ENCODE measurements at places on chromosomes 5 and 9. TPM values are rescaled to one million over a fixed set of nuclear protein-coding genes. Genes with fewer than 3 reads are reported as not detected.
A peak's percentile ranks its signal among the peaks of the same experiment; 100 is the strongest.

Gene TSSK1B
- total RNA-seq = not detected

Gene FLT4
- total RNA-seq = 0.10 TPM

Gene ORM2
- total RNA-seq = not detected

GRCh38 chr9:137000177-137000930, 4.0 kb upstream of the CLIC3 start:
- DNase-seq = no peak

DNA sequence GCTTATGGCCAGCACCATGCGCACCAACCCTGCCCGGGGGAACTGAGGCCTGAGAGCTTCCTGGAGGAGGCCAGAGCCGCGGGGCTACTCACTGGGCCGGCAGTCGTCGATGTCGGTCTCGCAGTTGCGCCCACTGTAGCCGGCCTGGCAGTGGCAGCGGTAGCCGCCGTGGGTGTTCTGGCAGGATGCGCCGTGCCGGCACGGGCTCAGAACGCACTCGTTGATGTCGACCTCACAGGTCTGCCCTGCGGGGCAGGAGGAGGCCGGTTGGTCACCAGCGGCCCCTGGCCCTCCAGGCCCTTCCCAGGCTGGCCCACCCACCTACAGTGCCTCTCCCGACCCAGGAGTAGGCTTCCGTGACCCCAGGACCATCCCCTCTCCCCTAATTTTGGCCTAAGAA, 27.7 kb upstream of the SEC16A start:
- no peak for DNase-seq

DNA sequence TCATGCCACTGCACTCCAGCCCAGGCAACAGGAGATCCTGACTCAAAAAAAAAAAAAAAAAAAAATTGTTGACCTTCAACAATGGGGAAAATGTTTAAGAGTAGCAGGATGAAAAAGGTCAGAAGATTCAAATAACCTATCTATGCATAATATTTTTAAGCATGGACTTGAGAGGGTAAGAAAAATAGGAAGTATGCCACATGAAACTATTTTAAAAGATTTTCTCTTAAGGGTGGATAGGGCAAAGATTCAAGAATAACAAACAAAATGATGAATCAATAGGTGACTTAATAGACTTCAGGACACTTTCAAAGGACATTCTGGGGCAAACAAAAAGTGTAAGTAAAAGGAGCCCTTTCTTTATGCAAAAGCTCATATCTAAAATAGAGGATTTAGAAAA, 3.2 kb downstream of the TEX48 start:
- DNase-seq = no peak

GRCh38 chr9:124108216-124108615, 96.6 kb downstream of the LHX2 start:
- DNase-seq = no peak

- no peak for DNase-seq
Measured at GRCh38 chr9:115553060-115553773, 435.3 kb upstream of the TNC start.

DNA sequence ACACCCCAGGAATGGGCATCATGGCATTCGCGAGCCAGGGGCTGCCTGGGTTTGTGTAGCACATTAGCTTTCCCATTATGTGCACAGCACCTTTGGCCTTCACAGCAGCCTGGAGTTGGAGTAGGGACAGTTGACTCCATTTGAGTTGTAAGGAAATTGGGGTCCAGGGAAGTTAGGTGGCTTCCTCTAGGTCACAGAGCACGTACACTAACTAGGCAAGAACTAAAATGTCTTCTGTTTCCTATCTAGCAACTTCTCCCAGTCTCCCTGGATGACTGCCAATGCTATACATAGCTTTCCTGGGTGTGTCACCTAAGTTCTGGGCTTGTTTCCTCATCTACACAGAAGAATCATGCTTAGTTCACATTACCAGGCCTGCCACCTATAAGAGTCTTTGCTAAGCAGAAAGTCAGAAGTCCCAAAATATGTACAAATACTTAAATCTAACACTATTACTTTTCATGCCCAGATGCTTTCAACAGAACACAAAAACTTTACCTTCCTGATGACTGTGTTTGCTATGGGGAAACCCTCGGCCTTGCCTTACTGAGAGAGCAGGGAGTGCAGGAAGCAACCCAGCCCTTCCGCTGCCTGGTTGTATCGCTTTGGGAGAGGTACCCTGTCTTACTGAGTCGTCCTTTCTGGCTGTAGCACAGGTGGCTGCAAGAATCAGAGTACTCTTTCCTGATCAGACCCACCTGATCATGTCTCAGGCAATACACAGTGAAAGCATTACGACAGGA, 12.0 kb downstream of the MACROH2A1 start:
- peak; percentile 75 for DNase-seq

- DNase-seq = no peak
Measured at GRCh38 chr5:151722546-151722945, 35.8 kb upstream of the SPARC start.

- DNase-seq = peak; percentile 88
Measured at GRCh38 chr9:110440172-110440571, 102.5 kb upstream of the TXNDC8 start.

All from MG63 (cell line).